ENCODE measurements at places on chromosomes 7 and 10. TPM values are rescaled to one million over a fixed set of nuclear protein-coding genes. Genes with fewer than 3 reads are reported as not detected.

BMI1 gene
- 43.4 TPM for total RNA-seq

LMTK2 gene
- 13.0 TPM for total RNA-seq

ZRANB1 gene
- 13.4 TPM for total RNA-seq

SKIDA1 gene
- total RNA-seq = 0.25 TPM

SYT15B gene
- total RNA-seq = 0.27 TPM

CALML5 gene
- not detected for total RNA-seq

LIPF gene
- total RNA-seq = not detected

C1QL3 gene
- not detected for total RNA-seq

NPM3 gene
- total RNA-seq = 36.3 TPM

MRPS24 gene
- total RNA-seq = 83.6 TPM

DOCK1 gene
- 0.41 TPM for total RNA-seq

GSTO2 gene
- total RNA-seq = 0.73 TPM
